ENCODE measurements at places on chromosomes 5 and 9.

DNA sequence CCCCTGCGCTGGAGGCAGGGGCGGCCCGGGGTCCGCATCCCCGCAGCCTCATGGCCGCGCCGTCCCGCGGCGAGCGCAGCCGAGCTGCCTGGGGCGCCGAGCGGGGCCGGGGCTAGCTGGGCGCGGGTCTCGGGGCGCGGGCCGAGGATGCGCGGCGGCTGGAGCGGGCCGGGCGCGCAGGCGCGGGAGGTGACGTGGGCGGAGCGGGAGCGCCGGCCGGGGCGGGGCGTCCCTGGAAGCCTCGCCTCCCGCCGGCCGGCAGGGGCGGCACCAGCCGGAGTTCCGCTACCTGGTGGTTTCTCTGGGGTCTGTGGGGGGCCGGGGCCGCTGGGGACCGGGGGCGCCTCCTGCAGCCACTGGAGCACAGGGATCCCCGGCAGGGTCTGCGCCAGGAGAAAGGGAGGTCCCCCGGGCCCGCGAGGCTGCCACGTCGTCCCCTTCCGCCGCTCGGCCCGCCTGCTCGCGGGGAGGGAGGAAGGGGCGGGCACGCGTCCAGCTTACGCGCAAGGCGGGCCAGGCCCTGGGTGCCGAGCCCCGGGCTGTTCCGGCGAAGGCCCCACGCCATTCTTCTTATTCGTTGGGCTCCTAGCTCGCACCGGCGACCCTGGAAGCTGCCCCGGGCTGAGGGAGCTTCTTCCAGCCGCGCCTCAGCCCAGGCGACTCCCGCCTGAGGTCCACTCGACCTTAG is at the start of gene LPCAT1:
Gene LPCAT1 (minus strand): TSS at position 168 of the 688 bp plus-strand sequence. CDS start 116 bp downstream, at position 52.
- DNase-seq, result peak; percentile 88

DNA sequence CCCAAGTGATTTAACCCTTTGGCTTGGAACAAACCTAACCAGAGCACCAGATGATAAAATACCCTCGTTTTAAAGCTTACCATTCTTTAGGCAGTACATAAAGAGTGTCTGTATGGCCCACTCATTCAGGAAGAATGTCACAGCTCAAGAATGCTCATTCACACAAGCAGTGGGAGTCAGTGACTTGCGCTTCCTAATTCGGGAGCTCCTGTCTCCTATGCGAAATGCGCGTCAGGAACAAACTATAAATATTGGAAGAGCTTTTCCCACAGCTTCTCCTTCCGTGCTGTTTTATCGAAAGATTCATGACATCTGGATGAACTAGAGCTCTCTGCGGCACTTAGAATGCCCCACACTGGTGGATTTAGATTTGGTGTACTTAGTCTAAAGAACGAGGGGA is 66.6 kb downstream of the NTRK2 start:
- no peak for DNase-seq

GRCh38 chr9:11039006-11039405 is 426.2 kb upstream of the PTPRD start:
- DNase-seq, result no peak

GRCh38 chr9:70061776-70062175 is 18.1 kb downstream of the MAMDC2 start:
- DNase-seq, result no peak

DNA sequence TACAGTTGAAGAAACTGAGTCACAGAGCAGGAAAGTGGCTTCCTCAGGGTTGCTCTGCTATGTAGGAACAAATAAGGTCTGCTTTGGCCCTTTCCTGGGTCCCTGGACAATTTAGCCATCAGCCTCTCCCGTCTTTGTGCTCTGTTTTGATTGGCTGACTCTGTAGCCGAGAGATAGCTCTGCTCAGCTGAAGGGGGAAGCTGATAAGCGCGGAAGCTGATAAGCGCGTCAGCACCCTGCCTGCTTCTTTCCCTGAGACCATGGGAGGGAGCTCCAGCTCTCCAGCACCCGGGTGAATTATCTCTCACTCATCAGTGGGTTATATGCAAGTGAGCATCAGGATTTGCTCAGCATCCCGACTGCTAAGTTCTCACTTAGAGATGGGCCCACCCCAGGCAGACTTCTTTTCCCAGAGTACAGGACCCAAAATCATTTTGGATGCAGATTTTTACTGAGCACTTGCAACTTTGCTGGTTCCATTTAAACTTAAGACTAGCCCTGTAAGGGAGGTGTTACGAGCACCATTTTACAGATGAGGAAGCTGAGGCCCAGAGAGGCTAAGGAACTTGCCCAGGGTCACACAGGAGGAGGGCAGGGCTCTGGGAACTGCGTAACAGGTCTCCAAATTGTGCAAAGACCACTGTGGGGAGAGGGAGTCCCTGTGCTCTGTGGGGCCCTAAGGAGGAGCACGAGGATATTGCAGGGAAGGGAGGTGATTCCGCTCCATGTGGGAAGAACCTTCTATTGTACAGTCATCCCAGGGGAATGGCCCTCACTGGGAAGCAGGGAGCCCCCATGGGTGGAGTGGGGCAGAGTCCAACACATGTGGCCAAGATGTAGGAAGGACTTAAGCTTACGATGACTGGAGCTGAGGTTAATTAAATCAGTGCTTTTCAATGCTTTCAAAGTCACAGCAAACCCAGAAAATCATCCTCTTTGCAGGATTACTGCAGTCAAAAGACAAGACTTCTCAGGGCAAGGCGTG is 83.7 kb upstream of the ORM1 start:
- DNase-seq, result peak; percentile 56

- no peak for DNase-seq
Observed at GRCh38 chr5:28580616-28581015, 1542.2 kb upstream of the CDH9 start.

GRCh38 chr9:92668746-92669526 is 995 bp downstream of the IPPK start:
- peak; percentile 41 for DNase-seq

DNA sequence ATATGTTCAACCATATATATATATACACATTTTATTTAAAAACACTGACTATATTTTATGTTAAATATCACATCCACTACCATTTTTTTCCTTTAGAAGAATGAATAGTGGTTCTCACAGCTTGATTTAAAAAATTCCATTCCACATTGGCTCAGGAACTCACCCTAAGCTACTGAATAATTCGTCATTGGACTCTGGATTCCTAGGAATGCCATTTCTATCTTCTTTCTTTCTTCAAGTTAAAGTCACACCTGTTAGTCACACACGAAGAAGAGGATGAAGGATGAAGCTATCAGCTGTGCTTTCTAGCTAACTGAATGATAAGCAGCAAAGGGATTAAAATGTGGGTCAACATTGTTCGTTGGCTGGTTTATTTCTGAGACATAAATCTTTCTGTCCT is 7.9 kb downstream of the ELOVL7 start:
- DNase-seq, result no peak

DNA sequence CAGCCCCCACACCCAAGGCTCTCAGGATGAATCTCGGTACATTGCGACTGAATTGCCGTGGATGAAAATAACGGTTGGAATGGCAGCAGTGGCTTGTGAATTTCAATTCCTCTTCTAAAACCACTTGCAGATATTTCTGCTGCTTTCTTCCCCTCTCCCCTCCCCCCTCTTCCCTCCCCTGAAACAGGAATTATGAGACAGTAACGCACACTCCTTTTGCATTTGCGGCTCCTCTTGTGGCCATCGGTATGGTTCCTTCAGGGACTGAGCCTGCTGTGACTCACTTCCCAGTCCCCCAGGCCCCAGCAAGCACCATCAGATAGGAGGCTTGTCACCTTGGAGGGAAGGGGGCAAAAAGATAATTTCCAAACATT is 9.7 kb downstream of the DCANP1 start:
- DNase-seq, result peak; percentile 96

GRCh38 chr9:78118742-78119473 is 87.3 kb upstream of the GNAQ start:
- peak; percentile 89 for DNase-seq
